ENCODE measurements at places on chromosomes 16 and 17.

DNA sequence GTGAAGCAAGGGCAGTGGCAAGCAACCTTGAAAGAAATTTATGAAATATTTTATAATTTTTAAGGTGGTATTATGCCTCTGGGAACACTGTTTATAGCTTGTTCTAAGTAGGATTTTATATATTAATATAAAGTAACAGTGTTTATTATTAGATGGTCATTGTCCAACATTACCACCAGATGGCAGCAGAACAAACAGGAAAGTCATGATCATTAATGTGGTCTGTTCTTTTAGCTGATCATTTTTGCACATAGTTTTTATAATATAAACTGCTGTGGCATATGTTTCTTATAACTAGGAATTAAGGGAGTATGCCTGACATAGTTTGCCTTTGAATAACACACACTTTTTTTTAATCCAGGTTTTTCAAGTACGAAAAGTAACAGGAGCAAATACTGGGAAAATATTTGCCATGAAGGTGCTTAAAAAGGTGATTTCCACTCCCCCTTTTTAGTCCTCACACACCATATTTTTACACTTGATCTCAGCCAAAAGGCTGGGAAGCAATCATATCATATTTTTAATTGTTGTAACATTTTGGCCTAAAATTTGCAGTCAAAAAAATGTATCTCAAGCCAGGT lies 21.4 kb downstream of the RPS6KB1 start:
- peak; percentile 24 for DNase-seq

- DNase-seq, result no peak
Measured at GRCh38 chr17:307741-308507, 44.7 kb downstream of the RPH3AL start.

GRCh38 chr17:72463287-72464102 lies 342.7 kb downstream of the SOX9 start:
- DNase-seq, result no peak

GRCh38 chr16:89022051-89022836 lies 45.2 kb upstream of the CBFA2T3 start:
- DNase-seq, result no peak

DNA sequence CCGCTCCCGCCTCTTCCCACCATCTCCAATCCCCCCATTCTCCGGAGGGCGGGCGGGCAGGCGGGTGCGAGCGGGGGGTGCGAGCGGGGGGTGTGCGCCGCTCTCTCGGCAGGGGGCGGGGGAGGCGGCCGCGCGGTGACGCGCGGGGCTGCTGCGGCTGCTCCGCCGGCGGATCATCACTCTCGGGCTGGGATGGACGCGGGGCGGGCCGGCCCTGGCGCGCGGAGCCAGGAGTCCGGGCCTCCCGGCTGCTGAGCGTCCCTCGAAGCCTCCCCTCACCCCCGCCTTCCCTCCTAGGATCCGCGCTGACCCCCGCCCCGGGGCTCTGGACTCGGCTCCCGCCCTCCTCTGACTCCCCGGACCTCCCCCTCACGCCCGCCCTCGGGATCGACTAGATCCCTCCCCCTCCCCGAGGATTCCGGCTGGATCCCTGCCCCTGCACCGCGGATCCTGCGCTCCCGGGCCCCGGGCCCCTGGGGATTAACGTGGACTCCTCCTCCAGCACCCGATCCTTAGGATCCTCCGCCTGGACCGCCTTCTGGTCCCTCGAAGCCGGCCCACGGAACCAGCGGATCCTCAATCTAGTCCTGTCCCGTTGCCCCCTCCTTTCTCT lies 946 bp upstream of the TMEM256 start:
- DNase-seq, result no peak

DNA sequence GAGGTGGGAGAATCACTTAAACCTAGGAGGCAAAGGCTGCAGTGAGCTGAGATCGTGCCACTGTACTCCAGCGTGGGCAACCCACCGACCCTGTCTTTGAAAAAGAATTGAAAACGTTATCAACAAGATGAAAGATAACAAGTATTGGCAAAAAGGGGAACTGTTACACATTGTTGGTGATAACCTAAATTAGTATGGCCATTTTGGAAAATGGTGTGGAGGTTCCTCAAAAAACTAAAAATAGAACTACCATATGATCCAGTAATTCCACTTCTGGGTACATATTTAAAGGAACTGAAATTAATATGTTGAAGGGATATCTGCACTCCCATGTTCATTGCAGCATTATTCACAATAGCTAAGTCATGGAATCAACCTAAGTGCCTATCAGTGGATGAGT lies 61.0 kb downstream of the ABHD15 start:
- DNase-seq, result no peak

- no peak for DNase-seq
Measured at GRCh38 chr17:8417806-8418205, 17.9 kb upstream of the NDEL1 start.

GRCh38 chr17:73901661-73902415 lies 257.6 kb upstream of the SDK2 start:
- DNase-seq, result no peak

GRCh38 chr16:59907611-59908010 lies 1173.5 kb upstream of the GOT2 start:
- DNase-seq, result no peak

DNA sequence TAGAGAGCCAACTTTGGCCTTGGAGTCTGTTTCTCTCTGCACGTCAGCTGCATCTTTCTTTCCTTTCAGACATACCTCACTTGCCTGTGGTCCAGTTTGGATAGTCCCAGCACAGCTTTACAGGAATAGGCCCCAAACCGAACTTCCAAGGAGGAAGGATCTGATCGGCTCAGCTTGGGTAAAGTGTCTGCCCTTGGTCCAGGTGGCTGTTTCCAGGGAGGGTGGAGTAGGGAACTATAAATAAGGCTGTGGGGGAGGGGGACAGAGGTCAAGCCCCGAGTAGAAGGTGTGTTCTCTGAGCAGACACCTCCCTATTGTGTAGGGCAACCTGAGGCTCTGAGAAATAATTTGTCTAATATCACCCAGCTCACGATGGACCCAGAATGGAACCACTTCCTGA lies 29.2 kb upstream of the NKD1 start:
- DNase-seq, result no peak

- no peak for DNase-seq
Measured at GRCh38 chr16:5541356-5541755, 443.8 kb upstream of the EEF2KMT start.

DNA sequence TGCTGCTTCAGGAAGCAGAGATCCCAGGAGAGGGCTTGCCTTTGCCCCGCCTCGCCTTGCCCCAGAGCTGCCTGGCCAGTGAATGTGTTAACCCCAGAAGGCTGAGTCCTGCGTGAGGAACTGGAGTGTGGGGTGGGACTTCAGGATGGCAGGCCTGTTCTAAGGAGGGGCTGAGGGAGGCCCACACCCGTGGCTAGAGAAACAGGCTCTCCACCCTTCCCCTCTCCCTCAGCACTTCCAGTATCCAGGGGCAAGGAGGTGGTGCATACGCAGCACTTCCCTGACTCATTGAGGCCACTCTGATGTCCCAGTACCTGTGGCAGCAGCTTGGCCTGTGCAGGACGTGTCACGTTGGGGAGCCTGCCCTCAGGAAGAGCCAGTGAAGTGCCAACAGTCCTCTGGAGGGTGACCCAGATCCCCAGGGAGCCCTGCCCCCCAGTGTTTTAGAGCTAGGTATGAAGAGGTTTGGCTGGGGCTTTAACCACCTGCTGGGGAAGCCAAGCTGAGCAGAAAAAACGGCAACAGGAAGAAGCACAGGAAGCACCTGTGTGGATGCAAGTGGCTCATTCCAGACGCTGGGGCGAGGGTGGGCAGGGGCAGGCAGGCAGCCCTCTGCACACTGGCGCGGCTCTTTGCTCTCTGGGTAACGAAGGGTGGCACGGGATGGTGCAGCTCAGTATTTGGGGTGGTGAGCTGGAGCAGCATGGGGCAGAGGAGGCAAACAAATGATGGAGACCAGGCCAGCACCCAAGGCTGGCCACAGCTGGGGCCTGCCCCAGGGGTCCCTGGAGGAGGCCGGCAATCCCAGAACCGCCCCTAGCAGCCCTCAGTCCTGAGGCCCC lies 14.7 kb upstream of the CTCF start:
- no peak for DNase-seq

GRCh38 chr17:57723427-57724025 lies 21.6 kb downstream of the CCDC182 start:
- no peak for DNase-seq

DNA sequence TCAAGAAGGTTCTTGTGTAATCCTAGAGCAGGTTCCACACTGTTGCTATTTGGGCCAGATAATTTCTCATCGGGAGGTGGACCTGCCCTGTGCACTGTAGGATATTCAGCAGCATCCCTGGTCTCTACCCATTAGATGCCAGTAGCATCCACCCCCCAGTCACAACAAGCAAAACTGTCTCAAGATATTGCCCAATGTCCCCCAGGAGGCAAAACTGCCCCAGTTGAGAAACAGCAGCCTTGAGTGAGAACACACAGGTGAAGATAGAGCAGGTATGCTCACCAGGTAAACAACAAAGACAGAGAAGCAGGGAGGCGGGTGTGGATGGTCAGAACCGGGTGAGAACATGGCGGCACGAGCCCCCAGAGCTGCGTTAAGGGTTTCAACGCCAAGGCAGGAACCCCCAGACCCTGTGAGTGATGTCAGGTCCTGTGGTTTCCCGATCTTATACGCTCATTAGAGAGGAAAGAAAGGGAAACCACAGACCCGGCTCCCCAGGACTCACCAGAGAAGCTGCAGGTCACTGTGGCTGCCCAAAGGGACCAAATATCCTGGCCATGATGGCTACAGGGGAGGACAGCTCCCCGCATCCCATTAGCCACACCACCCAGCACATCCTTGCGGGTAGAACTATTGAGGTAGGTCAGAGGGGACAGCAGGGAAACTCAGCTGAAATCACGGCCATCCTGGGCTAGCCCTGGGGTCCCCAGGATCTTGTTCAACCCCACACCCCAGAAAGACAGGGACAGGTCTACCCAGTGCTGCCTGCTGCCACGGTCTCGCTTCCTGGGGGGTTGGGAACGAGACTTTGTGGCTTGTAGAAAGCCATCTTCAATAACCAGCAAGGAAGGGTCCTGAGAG lies 21.2 kb downstream of the CDC42EP4 start:
- no peak for DNase-seq

DNA sequence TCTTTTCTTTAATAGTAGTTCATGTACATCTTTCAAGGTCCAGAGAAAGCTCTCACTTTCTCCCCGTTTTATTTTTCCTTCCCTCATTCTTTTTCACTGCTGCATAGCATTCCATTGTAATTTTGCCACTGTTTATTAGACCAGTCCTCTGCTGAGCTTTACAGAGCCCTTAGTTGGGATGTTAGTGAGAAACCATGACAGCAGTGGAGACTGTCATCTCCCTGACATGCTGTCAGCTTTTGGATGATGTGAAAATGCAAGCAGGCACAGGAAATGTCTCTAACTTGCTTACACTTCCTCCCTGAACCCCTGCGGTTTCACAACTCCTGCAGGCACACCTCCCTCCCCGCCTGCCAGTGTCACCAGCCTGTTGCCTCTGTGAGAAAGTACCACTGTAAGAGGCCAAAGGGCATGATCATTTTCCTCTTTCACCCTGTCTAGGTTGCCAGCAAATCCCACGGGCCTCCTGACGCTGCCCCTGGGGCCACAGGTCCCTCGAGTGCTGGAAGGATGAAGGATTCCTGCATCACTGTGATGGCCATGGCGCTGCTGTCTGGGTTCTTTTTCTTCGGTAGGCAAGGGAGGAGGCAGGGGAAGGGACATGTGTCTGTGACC lies at the start of gene ITGAL:
ITGAL (plus strand) TSS at position 415 of the 615 bp plus-strand sequence; CDS start at position 511, 96 bp downstream.
- no peak for DNase-seq

DNA sequence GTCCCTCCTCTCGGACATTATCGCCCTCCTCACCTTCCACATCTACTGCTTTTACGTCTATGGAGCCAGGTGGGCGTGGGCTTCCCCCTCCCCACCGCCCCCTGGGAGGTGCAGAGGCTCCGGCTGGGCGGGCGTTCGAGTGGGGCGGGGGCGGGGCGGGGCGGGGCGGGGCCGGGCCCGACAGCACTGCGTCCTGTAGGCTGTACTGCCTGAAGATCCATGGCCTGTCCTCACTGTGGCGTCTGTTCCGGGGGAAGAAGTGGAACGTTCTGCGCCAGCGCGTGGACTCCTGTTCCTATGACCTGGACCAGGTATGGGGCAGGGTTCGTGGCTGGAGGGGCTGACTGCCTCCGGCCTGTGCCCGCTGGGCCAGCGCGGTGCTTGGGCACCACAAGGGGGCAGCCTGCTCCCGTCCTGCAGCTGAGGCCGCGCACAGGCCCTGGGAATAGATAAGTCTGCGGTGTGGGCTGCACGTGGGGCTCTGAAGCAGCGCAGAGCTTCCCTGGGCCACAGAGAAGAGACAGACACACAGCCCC lies 9.2 kb downstream of the PIGQ start:
- DNase-seq, result no peak

DNA sequence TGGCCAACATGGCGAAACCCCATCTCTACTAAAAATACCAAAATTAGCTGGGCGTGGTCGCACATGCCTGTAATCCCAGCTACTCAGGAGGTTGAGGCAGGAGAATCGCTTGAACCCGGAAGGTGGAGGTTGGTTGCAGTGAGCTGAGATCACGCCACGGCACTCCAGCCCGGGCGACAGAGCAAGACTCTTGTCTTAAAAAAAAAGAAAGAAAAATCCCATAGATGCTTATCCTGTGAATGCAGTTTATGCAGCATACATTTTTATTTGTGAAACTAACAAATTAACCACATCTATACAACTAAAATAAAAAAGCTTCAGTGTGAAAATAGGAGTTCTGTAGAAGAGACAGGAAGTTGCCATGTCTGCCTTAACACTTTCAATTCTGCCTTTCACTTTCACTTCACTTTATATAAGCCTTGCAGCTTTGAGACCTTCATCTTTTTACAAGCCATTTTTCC lies 7.1 kb downstream of the IGSF6 start:
- DNase-seq, result no peak

GRCh38 chr17:15883617-15884111 lies 61.3 kb upstream of the ADORA2B start:
- DNase-seq, result no peak

DNA sequence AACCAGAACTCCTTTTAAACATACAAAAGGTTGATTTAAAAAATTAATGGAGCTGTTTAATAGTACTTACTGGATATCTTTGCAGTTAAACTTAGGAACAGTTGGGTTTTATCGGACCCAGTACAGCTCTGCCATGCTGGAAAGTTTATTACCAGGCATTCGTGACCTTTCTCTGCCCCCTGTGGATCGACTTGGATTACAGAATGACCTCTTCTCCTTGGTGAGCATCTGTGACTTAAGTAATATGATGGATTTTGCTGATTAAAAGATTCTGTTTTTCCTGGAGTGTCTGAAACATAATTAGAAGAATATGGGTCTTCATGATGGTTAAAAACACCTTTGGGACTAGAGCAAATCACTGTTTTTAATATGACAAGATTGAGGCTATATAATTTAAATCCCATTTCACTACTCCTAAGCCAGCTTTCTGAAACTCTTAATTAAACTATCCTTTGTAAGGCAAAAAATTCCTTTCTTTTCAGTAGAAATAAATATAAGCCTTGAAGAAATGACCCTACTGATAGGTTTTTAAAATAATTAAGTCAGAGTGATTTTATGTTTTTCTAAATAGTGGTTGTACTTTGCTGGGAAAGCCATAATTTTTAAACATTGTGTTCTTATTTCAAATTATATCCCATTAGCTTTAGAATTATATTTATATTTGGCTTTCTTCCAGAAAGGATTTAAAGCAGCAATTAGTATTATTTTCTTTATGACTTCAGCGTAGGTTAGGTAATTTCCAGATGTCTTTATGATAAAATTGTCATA lies 45.7 kb upstream of the KPNB1 start:
- no peak for DNase-seq

GRCh38 chr17:64507413-64507782 lies 621 bp downstream of the CEP95 start:
- DNase-seq, result peak; percentile 71
